Activated CD4-positive, alpha-beta T cell treated with anti-CD3 and anti-CD28 coated beads, Interleukin-2, amount 50 U/mL, for 4 hours (primary cell): ENCODE measurements at places on chromosomes 1 and 21.
A peak's percentile ranks its signal among the peaks of the same experiment; 100 is the strongest.

GRCh38 chr1:202926581-202927491 is at the start of gene KLHL12:
KLHL12 (minus strand) TSS chr1:202927234; CDS start chr1:202925162, 2,072 bp downstream.
- peak; percentile 92 for DNase-seq

- no peak for DNase-seq
Observed at GRCh38 chr1:75471252-75471651, 139.7 kb downstream of the SLC44A5 start.

DNA sequence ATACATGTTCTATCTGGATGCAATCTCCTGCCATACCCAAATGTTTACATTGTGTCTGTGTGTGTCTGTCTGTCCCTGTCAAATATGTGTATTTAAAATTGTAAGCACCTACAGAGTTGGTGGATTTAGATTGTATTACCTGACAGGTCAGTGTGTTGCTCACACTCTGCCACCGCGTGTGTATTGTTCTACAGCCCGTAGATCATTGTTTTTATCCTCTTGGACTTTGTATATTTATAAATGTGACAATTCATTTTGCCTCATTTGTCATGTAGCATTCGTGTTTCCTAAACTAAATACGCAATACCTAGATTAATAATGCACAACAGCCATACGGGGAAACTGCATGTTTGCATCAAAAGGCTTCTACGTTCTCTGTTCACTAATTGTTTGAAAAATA is 634 bp downstream of the ALG14 start:
- DNase-seq, result no peak

- DNase-seq, result peak; percentile 37
Observed at GRCh38 chr21:46097336-46098293, at the start of gene COL6A2. COL6A2 (plus strand) TSS chr21:46098112.

GRCh38 chr1:245988393-245989078 is 518.5 kb downstream of the SMYD3 start:
- DNase-seq, result no peak

GRCh38 chr1:77834771-77835334 is 53.6 kb upstream of the NEXN start:
- no peak for DNase-seq

- no peak for DNase-seq
Observed at GRCh38 chr1:156410238-156410637, 41.2 kb downstream of the RHBG start.

DNA sequence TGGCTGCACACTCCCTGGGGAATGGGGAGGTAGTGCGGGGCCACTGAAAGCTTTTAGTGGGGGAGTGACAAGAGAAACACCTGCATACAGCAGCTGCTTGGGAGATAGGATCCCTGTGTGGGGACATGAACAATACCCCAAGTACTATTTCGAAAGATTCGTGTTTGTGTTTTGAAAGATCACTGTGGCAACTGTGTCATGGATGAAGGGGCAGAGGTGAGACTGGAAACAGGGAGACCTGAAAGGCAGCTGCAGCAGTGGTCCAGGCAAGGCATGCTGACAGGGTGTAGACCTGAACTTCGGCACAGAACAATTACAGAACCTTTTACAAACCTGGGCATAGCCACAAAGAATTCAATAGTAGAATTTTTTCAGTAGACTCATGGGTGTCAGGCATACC is 32.9 kb downstream of the TENT5C start:
- no peak for DNase-seq

DNA sequence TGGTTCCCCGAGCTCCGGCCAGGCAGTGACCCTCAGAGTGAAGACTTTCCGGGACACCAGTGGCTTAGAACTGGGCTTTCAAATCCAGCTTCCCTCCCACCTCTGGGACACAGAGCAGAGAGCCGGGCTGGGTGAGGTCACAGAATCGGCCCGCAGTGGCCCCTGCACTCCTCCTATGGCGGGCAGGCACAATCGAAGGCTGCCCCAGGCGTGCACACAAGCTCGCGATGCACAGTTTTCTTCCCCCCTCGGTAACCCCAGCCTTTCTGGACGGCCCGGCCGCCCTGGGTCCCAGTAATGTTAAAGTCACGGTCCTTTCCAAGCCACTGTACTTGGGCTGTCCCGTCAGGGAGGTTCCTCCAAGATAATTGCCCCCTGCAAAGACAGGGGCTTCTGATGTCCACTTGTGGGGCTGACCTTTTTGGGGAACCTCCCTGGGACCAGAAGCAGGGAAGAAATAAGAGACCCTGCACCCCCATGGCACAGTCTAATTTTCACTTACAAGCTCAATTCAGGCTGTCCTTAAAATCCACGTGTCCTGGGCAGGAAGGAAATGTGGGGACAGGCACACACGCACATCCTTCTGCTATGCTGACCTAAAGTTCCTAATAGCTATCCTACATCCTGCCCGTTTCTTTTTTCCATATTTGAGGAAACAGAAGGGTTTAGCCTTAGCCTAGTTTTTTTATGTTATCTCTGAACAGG is 13.7 kb downstream of the TFF3 start:
- no peak for DNase-seq

GRCh38 chr1:174428739-174429138 is 19.0 kb upstream of the GPR52 start:
- DNase-seq, result no peak

DNA sequence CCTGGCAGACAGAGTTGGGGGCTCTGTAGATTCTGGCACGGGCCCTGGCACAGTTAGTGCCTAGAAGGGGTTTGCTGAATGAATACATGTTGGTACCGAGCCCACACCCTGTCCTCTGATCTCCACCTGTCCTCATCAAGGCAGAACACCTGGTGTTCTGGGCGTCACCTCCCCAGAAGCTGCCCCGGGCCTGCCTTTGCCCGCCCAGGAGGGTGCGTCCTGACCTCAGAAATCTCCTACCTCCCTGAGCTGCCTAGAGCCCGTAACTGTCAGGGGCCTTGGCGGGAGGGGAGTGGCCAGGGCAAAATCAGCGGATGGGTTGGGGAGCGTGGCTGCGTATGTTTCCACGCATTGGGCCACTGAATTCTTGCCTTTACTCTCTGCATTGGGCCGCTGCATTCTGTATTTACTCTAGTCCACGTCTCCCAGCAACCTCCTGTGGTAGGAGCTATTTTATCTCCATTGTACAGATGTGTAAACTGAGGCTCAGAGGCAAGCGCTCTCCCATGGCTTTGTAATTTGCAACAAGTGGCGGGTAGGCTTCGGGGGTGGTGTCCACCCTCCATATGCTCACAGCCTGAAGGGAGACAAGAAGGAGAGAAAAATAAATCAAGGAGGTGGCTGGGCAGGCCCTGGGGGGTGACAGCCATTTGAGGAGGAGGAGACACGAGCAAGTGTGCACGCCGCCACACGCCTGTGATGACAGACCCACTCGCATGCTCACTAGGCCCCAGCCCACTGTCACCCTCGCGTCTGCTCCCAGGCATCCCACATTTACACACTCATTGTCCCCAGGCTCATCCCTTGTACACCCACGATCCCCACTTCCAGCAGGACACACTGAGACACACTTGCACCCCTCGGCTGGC is 95.7 kb upstream of the WNT4 start:
- DNase-seq, result no peak

DNA sequence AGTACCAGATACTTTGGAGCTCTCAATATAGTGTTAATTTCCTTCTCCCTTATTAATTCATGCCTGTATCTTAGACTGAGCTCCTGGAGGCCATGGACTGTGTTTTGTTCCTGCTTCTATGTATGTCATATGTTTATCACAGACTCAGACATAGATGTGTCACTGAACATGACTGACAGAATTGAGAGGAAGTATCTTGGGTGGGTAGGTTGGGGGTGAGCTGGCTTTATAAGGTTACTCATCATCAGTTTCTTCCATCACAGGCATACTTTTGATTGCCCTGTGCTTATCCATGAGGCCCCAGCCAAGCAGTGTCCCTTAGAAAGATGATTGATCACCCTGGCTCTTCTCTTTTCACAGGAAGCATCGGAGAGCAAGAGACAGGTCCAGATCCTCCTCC is 5.6 kb upstream of the SH3D21 start:
- DNase-seq, result no peak

- DNase-seq, result no peak
Observed at GRCh38 chr1:87977145-87977544, 648.5 kb downstream of the LMO4 start.

- no peak for DNase-seq
Observed at GRCh38 chr1:116759636-116760035, 5.4 kb downstream of the CD2 start.

GRCh38 chr21:17671733-17672132 is 59.0 kb upstream of the BTG3 start:
- no peak for DNase-seq

GRCh38 chr1:30763651-30764248 is 6.2 kb upstream of the LAPTM5 start:
- no peak for DNase-seq

DNA sequence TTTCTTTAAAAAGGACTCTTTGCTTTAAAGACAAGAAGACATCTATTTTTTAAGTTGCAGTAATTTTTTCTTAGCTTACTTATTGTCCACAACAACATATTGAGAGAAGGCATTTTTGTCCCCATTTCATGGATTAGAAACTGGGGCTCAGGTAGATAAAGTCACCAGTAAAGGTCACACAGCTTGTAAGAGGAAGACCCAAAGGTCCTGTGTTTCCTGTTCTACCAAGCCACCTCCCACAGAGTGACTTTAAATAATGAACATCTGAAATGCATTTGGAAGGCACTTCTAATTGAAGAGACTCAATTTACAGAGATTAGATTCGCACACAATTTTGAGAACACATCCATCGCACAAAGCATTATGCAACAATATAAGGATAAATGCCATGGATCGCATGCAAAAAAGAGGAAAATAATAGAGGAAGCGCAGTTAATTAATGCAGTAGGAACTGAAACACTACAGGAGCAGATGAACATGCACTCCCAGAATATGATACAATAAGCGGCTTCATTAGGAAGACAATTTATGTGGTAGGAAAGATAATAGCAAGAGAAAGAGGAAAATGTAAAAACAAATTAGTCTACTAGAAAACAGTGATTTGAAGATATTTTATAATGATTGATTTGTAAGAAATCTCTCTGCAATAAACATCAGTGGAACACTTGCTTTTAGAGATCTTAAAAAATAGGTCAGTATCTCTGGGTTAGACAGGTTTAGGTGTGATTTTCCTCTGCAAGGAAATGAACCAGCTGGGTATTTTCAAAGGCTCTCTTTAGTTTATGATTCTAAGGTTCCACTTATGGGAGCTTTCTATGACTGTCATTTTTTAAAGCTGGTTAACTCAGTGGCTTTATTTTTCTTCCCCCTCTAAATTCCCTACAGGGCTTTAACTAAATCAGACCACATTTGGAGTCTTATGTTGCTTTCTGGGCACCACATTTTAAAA is 27.1 kb upstream of the CD2 start:
- no peak for DNase-seq

GRCh38 chr1:4395676-4396075 is 258.7 kb upstream of the AJAP1 start:
- no peak for DNase-seq

- no peak for DNase-seq
Observed at GRCh38 chr21:43290421-43291346, 121.9 kb downstream of the CRYAA start.

GRCh38 chr21:17602874-17603273 is 9.8 kb downstream of the BTG3 start:
- DNase-seq, result no peak

GRCh38 chr1:116733476-116734365 is 20.5 kb upstream of the CD2 start:
- no peak for DNase-seq

- no peak for DNase-seq
Observed at GRCh38 chr1:219472596-219472995, 140.3 kb downstream of the ZC3H11B start.

- no peak for DNase-seq
Observed at GRCh38 chr1:94178901-94179300, 58.0 kb upstream of the ABCA4 start.

DNA sequence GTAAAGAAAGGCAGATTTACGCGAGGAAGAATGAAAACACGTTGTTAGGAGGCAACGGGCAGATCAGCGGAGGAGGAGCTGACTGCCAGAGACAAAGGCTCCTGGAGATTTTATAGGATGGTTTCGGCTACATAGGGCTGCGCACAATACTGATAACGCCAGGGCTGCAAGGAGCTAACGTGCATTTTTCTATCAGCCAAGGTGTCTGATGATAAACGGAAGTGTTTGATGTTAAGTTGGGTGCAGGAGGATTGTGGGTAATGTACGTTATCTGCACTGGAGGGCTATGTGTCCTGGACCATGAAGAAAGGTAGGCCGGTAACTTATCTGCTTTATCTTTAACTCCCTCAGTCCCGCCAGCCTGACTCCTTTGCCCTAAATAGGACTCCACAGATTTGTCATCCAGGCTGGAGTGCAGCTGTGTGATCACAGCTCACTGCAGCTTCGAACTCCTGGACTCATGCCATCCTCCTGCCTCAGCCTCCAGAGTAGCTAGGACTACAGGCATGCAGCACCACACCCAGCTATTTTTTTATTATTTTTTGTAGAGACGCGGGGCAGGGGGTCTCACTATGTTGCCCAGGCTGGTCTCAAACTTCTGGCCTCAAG is 29.6 kb downstream of the SETD4 start:
- DNase-seq, result no peak

DNA sequence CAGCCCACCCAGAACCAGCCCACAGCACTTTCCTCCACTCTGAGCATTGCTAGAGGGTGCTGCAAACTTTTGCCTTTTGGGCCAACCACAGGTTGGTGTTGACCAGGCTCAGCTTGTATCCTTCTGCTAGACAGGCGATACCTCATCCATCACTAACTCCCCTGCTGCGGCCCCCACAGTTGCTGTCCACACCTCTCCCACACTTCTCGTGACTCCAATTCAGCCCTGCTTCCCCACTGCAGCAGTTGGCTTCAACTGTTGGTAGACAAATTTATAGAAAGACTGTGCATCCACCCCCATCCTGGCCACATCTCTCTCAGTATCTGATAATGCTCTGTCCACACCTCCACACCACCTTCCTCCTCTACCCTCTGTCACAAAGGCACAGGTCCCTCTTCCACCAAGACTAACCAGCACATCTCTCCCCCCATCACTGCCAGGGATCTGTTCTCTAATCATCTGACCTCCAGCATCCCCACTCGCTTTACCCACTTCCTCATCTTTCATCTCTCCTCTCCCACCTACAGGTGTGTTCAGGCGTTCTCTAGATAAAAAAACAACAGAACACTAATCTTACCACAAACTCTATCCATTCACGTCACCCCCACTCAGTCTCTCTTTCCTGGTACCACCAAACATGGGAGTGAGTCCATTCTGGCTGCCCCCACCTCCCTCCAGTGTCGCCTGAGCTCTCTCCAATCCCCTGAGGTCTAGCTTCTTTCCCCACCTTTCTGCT is 15.8 kb upstream of the SLC25A44 start:
- DNase-seq, result no peak
